NCI-H1048 (cell line): ENCODE measurements at places on chromosomes 16 and 17.

DNA sequence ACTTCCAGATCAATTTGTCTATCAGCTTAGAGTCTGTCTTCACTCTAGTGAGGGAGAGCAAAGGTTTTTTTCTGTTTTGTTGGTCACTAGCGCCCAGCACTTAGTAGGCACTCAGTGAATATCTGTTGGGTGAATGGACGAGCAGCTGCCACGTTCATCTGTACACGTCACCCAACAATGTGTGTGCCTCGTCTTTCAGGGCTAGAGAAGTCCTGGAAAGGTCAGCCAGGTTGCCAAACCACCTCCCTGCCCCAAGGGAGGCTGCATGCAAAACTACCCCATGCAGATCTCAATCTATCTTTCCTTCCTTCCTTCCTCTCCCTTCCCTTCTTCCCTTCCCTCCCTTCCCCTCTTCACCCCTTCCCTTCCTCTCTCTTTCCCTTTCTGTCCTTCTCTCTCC is 340.9 kb downstream of the SOX9 start:
- DNase-seq: no peak

- no peak for DNase-seq
Observed at GRCh38 chr17:20914658-20915057, 128.2 kb downstream of the USP22 start.

- DNase-seq: no peak
Observed at GRCh38 chr17:9982159-9982558, 77.1 kb upstream of the RCVRN start.

DNA sequence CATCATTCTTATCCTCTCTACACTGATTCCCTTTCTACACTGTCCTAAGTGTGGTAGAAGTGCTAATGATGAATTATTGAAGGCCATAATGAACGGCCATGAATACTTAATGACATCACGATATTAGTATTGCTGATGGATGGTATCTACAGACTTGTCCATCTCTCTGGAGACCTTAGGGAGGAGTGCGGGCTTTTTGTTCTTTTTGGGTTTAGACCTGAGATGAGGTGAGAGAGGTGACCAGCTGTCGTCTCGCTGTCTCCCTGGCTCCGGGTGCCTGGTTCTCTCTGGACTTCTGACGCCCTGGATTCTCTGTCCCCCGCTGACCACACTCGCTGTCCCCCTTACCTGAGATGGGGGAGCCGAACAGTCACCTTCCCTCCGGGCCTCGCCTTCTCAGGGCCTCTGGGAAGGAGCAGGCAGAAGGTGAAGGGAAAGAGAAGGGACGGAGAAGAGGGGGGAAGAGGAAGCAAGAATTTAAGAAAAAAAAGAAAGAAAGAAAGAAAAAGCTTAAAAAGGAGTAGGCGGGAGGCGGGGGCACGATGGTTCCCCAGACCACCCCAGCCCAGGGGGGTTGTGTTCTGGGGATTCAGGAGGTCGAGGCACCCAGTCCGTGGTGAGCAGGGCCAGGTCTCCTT is 17.1 kb downstream of the SGCA start:
- no peak for DNase-seq

- no peak for DNase-seq
Observed at GRCh38 chr17:5557485-5557884, 26.8 kb downstream of the NLRP1 start.

- no peak for DNase-seq
Observed at GRCh38 chr17:50297407-50297865, 23.2 kb downstream of the TMEM92 start.

- DNase-seq: no peak
Observed at GRCh38 chr17:5331506-5331905, 49.4 kb downstream of the RABEP1 start.

- DNase-seq: no peak
Observed at GRCh38 chr17:7882068-7882467, 6.5 kb upstream of the CHD3 start.

GRCh38 chr17:19992803-19993713 is 15.4 kb upstream of the AKAP10 start:
- peak; percentile 70 for DNase-seq

GRCh38 chr16:57826706-57827625 is 24.7 kb upstream of the KIFC3 start:
- no peak for DNase-seq

GRCh38 chr16:29909391-29909790 is 9.1 kb downstream of the ASPHD1 start:
- DNase-seq: no peak

DNA sequence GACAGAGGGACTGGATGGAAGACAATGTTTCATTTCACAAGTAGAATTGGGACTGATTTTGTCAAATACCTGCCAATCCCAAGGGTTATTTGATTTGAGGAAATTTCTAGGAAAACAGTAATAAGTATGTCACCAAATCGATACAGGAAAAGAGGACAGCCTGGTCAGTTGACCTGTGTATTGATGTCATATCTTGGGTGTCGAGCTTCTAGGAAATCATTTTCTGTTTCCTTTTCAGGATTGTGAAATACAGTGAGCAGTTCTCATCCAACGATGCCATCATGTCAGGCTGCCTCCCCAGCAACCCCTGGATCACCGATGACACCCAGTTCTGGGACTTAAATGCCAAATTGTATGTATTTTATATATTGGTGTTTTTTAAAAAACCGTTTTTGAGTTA is 56.1 kb downstream of the RGS9 start:
- DNase-seq: no peak

DNA sequence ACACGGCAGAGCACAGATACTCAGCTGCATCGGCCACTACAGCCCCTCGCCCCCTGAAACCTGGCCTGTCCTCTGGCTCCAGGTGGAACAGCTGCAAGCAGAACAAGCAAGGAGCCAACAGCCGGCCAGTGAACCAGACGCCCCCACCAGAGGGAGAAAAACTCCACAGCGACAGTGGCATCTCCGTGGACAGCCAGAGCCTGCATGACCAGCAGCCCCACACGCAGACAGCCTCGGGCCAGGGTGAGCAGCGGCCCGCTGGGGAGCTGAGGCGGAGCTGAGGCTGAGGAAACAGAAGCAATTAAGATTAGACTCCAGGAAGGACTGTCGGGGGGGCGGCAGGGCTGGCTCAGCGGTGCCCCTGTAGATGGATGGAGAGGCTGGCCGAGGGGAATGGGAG is 16.7 kb downstream of the NGFR start:
- DNase-seq: no peak

DNA sequence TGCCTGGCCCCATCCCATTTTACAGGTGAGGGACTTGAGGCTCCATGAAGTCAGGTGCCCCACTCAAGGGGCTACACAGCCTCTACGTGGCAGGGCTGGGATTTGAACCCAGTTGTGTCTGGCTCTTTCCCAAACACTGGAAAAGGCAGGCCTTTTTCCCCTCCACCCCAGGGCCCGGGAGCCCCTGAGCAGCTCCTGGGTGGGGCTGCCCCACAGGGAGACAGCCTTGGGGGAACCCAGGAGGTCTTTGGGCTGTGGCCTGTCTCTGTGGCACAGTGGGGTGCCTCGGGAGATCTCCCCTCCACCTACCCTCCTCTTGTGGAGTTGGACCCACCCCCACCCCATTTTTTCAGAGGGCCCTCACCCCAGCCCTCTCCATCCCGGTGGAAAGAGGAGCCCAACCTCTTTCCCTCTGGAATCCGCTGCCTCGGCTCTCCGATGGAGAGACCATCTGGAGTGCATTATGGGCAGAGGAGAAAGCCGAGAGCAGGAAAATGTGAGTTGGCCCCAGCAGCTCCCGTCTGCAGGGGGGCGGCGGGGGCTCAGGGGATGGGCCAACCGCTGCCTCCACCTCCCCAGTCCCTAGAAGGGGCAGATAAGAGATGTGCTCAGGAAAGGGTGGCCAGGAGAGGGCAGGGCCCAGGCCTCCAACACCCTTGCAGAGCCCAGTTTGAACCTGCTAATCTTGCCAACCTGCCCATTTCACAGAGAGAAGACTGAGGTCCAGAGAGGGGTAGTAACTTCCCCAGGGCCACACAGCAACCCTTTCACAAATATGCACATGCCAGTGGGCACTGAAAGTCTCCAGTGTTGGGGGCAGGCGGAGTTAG is 15.4 kb upstream of the TMEM92 start:
- DNase-seq: no peak

- no peak for DNase-seq
Observed at GRCh38 chr16:17408296-17408695, 62.5 kb downstream of the XYLT1 start.

- no peak for DNase-seq
Observed at GRCh38 chr16:25707982-25708583, 16.3 kb downstream of the HS3ST4 start.

DNA sequence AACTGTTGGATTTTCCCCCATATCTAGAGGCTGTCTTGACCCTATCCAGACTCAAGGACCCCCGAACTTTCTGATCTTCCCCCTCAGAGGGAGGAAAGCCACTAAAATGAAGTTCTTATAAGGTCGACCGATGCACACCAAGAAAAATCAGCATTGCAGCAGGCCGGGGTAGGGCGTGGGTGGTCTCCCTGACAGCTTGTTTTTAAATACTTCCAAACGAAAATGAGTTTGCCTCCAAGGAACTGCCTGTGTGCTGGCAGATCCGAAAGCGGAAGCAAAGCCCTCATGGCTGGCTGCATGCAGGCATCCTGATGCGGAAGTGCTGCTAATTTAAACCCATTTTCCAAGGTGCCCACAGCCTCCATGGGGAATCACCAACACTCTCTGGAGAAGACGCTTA is 374.3 kb upstream of the XYLT1 start:
- DNase-seq: no peak

GRCh38 chr17:56594320-56595107 is 1.0 kb downstream of the NOG start:
- no peak for DNase-seq

DNA sequence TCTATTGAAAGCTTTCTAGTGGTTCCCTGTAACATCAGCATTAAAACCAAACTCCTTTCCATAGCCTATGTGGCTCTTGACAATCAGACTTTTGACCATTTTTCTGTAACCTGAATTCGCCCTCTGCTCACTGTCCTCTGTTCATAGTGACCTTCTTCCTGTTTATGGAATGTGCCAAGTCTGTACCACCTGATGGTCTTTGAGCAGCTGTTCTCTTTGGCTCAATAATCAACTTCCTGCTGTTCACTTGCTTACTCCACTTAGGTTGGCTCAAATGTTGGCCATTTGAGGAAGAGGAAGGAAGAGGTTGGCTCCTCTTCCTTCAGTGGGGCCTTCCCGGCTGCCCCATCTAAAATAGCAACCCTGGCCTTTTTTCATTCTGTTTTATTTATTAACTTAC is 251.5 kb downstream of the CA10 start:
- DNase-seq: no peak

GRCh38 chr16:17312094-17312710 is 158.6 kb downstream of the XYLT1 start:
- no peak for DNase-seq

- DNase-seq: peak; percentile 1
Observed at GRCh38 chr16:55508941-55509931, at the start of gene LPCAT2. Gene LPCAT2 (plus strand): TSS chr16:55509072. CDS start chr16:55509182, 110 bp downstream.

DNA sequence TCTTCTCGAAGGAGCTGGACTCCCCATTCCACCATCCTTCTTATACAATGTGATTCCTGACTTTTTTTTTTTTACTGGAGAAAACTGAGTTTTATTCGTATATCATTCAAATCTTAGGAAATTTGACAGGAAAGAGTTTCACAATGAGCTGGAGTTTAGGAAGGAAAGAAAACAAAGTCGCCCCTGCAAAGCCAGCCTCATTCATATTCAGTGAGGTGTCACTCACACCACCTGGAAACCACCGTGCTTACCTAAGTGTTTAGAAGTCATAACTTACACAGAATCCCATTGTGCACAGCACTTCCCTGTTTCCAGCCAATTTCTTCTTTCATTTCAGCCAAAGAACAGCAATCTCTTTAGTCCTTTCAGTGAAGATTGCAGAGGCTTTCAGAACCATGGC is 90.3 kb upstream of the CHMP6 start:
- DNase-seq: no peak

DNA sequence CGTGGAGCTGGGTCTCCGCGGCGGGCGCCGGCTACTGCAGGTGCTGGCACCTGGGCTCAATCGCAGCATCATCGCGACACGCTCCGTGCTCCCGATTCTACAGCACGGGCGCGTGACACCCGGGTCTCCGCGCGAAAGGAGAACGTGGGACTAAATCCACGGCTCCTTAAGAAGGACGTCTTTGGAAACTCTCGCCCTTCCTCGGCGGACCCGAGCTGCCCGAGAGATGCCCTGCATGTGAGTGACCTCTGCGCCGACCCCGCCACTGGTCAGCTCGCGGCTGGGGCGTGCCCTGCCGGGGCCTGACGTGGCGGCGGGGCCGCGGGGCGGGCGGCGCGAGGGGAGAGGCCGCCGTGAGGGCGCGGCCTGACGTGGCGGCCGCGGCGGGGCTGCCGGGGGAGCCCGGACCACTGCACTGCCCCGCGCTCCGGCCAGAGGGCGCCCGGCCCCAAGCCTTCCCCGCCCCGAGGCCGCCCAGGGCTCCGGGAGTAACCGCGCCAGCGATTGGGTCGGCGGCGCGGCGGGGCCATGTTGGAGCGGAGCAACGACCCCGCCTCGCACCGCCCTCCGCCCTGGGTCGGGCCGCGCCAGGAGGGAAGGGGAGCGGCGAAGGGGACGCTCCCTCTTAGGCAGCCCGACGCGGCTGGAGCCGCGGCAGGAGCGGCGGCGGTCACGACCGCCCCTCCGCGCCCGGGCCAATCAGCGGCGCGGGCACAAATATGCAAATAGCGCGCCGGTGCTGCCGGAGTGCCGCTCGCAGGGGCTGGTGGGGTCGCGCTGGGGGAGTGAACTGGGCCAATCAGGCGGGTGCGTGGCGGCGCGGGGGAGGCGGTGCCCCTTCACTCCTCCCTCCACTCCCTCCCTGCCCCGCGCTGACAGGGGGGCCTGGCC is 75.6 kb downstream of the CHD9 start:
- DNase-seq: peak; percentile 27

- DNase-seq: no peak
Observed at GRCh38 chr17:40614431-40615067, 33.1 kb downstream of the SMARCE1 start.

DNA sequence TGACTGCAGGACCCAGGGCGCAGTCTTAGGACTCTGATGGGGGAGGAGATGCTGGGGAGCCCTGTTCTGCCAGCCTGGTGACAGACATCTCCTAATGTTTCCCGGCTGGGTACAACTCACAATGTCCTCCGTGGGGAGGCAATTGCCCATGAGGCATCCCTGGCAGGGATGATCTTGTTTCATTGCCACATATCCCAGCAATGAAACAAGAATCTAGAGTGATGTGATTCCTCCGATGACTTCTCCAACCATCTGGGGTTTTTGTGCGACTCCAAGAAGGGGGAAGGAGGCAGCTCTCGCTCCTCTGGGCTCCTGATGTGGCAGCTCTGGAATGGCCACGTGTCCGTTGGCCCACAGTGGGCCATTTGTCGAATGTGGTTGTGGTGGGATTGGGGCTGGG is 255.8 kb downstream of the SEC14L1 start:
- no peak for DNase-seq

DNA sequence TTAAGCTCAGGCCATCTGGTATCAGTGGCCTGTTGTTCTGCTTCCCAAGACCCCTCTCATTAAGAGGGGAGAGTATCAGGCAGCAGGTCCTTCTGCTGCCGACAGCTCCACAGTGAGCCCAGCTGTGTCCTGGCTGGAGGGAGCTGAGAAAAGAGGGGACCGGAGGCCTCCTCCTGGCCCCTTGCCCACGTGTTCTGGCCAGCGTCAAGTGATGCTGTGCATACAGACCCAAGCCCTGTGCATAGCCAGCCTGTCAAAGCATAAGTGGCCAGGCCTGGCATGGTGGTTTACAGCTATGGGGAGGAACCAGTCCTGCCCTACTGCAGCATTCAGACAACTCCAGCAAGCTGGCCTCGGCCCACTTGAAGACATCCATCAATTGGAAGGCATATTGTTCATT is 48.0 kb downstream of the ABCC6 start:
- DNase-seq: no peak

- DNase-seq: no peak
Observed at GRCh38 chr17:58411408-58411894, 5.9 kb downstream of the RNF43 start.

GRCh38 chr16:24273508-24274182 is 17.5 kb downstream of the CACNG3 start:
- DNase-seq: no peak
